Foreskin keratinocyte (primary cell): ENCODE measurements at places on chromosomes 12 and 14. TPM values are rescaled to one million over a fixed set of nuclear protein-coding genes. Genes with fewer than 3 reads are reported as not detected.
A peak's percentile ranks its signal among the peaks of the same experiment; 100 is the strongest.

GRCh38 chr12:49552014-49552413 lies 13.2 kb downstream of the KCNH3 start:
- DNase-seq, result no peak

- DNase-seq, result no peak
These were observed 97.2 kb upstream of the SLC24A4 start for GRCh38 chr14:92225731-92226130.

DNA sequence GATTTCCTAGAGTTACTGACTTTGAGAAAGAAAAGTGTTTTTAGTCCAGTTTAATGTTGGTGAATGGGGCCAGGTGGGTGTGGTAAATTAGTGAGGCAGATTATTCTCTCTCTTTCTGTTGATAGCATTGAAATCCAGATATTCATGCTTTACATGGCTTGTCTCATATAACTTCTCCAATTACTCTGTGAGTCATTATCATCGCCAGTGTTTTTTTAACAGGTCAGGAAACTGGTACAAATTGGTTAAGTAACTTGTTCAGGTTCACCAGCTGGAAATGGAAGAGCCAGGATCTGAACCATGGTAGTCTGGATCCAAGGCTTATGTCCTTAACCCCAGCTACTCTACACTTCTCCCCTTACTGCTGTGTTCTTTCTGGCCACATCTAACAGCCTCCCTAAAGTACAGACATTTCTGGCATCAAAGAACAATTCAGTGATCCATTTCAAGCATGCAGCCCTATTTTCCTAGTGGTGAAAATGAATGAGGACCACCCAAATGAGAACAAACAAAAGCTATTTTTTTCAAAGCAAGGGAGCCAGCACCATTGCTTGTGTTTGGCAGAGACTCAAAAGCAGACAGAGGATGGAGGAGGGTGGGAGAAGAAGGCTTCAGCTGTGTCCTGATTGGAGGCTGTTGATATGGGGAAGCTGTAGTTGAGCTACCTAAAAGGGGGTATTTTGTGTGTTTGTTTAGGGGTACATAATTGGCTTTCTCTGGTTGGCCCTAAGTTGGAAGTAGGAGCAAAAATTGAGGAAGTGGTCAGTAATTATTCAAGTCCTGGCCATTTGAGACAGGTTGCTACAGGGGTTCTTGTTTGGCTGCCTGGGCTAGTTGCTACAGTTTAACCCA lies 1.7 kb downstream of the IRAK3 start:
- peak; percentile 33 for DNase-seq

DNA sequence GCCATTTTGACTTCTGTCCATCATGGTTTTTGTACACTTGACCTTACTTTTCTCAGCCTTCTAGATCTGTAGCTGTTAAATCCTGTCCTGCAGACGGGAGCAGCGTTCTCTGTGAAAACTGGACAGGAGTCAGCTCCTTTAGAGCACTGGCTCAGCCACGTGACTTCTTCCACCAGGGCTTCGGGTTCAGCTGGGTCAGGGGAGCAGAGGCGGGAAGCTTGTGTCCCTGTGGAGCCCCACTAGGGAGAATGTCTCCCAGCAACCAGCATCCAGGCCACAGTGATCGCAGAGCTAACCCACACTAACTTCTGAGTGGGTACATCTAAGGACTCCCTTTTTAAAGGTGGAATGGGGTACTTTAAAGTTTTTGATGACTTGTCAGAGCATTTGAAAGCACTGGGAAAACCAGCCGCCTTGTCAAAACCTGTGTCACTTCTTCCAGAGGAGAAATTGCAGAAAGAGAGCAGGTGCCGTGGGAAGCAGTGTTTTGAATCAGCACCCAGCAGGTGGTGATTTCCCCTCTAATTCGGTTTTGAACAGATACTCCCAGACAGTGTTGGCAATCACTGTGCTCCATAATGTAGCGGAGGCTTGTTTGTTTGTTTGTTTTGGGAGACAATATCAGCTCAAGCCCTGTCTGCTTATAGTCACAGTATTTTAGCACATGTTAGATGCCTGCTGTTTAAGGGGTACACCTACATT lies 17.9 kb downstream of the DERA start:
- DNase-seq, result no peak

GRCh38 chr14:89139404-89140247 lies 277.4 kb downstream of the FOXN3 start:
- no peak for DNase-seq

GRCh38 chr12:85720308-85721033 lies 115.7 kb downstream of the RASSF9 start:
- DNase-seq, result peak; percentile 35

DNA sequence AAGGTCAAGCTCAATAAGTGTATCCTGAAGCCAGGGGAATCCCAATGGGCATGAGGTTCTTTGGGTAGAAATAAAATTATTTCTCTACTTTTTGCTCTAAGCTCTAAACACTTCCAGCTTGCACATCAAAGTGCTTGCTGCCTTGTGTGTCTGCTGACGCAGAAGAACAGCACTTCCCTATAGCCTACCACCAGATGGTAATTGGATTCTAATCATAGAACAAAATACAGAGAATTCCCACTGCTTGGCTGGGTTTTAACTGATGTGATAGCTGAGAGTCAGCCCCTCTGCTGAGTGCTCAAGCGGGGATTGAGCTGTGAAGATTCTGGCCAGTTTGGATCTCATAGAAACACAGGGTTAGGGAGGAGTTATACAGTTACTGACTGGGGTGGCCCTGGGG lies 132.4 kb upstream of the GZMB start:
- DNase-seq, result no peak

GRCh38 chr14:41362139-41362538 lies 244.5 kb upstream of the LRFN5 start:
- DNase-seq, result no peak

DNA sequence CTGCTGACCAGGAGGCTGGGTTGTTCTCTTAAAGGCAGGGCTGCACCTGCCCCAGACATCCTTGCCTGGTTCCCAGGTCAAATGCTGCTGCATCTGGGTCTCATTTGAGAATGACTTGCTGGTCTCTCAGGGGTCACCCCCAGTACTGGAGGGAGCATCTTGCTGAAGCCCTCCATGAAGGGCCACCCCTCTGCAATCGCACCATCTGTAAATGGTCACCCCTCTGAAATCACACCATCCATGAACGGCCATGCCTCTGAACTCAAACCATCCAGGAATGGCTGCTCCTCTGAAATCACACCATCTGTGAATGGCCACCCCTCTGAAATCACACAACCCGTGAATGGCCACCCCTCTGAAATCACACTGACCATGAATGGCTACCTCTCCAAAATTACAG lies 7.3 kb upstream of the SERPINA6 start:
- DNase-seq, result no peak

The SRGAP1 gene
- total RNA-seq, result 14.7 and 14.8 TPM in 2 replicates

The GDF3 gene
- not detected in 2 replicates for total RNA-seq

The KRT3 gene
- not detected in 2 replicates for total RNA-seq

The RHEBL1 gene
- 4.8 and 5.9 TPM in 2 replicates for total RNA-seq

The DTX1 gene
- not detected in 2 replicates for total RNA-seq

The BEGAIN gene
- total RNA-seq, result 0.48 and 0.53 TPM in 2 replicates

The CLEC2A gene
- total RNA-seq, result not detected in 2 replicates

The GALNT16 gene
- total RNA-seq, result not detected in 2 replicates
